ENCODE measurements at places on chromosomes 11 and 22.
A peak's percentile ranks its signal among the peaks of the same experiment; 100 is the strongest.

GRCh38 chr11:118200901-118201680 is 23.7 kb downstream of the JAML start:
- DNase-seq: peak; percentile 35

DNA sequence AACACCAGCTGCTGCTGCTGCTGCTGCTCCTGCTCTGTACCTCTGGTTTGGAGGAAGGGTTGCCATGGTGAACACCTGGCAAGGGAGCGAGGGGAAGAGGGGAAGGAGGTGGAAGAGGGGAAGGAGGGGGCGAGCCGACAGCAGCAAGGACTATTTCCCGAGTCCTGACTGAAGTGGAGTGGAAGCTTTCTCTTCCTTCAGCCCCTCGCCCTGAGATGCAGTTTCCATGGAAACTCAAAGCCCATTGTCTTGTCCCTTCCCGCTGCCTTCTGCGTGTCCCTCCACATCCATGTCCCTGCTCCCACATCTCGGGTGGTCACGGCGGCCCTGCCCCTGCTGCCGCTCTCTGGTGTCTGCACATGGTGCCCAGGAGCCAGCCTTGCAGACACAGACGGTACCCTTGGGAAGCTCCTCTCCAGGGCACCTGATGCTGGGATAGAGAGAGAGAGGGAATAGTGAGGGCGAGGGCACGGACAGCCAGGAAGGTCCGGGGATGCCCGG is 28.6 kb downstream of the FAM83F start:
- DNase-seq: no peak

DNA sequence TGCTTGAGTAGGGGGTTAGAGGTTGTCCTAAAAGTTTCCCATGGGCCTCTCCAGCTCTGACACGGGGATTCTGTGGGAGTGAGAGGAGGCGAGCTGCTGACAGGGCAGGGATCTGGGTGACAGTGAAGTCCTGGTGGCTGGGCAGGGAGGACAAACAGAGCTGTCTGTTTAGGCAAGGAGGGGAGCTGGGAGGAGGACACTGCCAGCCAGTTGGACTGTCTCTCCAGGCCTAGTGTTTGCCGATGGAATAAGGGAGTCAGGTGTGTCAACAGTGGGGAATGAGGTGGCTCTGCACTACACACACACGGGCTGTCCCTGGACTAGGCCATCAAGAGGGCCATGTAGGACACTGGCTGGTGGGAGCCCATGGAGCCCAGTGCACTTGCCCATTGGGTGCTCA is 20.6 kb upstream of the SYT7 start:
- no peak for DNase-seq

DNA sequence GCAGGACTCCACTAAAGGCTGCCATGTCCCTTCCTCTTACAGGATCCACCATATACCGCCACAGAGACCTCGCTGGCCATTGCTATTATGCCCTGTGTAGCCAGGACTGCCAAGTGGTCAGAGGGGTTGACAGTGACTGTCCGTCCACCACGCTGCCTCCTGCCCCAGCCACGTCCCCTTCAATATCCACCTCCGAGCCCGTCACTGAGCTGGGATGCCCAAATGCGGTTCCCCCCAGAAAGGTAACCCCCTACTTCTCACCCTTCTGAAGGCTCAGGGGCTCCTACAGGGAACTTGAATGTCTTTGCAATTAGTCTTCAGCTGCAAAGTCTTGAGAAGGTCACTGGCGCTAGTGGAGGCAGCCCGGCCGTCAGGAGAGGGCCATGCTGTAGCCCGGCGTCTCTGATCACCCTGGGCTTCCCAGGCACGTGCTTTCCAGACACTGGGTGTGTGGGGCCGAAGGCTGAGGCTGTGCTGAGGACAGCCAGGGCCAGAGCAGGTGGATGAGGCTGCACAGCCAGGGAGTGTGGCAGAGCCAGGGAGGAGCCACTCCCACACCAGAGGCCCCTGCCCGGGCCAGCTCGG is 30.0 kb upstream of the MUC5B start:
- DNase-seq: no peak

- no peak for DNase-seq
Observed at GRCh38 chr11:61659413-61660196, 20.6 kb upstream of the DAGLA start.

DNA sequence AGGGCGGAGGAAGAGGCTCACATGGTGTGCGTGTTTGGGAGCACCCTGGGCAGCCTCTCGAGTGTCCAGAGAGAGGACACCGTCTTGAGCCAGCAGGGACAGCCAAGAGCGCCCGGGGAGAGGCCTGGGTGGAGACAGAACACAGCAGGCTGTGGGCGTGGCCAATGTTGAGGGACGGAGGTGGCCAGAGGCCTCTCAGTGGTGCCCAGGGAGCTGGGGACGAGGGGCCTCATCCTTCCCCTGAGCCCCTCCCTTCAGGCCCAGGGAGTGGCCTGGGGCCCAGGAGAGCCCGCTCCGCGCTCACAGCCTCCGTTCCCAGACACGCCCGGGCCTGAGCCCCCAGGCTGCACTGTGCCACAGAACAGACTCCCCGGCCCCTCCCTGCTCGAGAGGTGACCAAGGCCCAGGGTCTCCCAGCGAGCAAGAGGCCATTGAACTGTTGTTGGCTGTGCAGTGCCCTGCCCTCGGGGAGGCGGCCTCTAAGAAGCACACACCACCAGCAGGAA is 48.4 kb downstream of the CDKN1C start:
- no peak for DNase-seq

- DNase-seq: no peak
Observed at GRCh38 chr11:94507485-94507884, 4.8 kb upstream of the C11orf97 start.

- no peak for DNase-seq
Observed at GRCh38 chr22:49826603-49827270, 936 bp downstream of the BRD1 start.

DNA sequence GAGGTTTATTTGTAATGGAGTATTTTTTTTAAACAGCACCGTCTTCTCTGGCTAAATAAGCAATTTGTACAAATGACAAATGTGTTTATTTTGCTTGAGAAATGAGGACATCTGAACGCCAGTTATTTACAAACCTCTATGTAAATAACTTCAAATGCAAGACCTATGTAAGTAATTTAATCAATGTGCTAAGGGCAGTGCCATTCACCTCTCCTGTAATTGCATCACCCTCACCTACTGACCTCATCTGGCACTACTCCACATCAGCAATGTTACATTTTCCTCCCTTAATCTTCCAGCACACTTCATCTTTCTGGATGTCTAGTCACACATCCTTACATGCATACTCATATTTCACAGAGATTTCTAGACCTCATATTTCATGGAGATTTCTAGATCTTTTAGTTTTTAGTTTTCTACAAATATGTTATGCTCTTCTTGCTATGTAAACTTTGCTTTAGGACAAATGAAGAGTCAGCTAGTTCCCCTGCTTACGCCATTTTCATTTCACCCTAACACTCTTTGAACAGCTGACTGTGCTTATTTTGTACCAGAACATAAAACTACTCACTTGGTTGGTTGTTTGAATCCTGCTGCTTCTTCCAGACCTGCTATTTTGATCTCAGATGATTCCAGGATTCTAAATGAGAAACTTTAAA is 238.6 kb downstream of the GRM5 start:
- no peak for DNase-seq

DNA sequence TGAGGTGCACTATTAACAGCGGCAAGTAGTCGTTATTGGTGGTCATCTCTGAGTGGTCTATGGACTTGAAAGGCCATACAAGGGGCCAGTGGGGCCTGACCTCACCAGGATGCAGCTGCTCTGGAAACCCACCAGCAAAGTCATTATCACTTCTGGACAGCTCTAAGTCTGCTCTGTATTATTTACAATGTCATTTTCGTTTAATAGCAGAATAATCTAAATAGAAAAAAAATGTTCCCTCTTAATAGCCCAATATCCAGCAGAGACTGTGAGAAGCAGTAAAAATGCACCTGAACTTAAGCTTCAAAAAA is 85.0 kb upstream of the EED start:
- DNase-seq: no peak

GRCh38 chr22:50325444-50326224 is 1.2 kb downstream of the DENND6B start:
- DNase-seq: no peak

GRCh38 chr11:44561275-44561805 is 4.1 kb upstream of the CD82 start:
- DNase-seq: no peak

GRCh38 chr11:11672789-11673188 is 51.0 kb upstream of the GALNT18 start:
- no peak for DNase-seq

DNA sequence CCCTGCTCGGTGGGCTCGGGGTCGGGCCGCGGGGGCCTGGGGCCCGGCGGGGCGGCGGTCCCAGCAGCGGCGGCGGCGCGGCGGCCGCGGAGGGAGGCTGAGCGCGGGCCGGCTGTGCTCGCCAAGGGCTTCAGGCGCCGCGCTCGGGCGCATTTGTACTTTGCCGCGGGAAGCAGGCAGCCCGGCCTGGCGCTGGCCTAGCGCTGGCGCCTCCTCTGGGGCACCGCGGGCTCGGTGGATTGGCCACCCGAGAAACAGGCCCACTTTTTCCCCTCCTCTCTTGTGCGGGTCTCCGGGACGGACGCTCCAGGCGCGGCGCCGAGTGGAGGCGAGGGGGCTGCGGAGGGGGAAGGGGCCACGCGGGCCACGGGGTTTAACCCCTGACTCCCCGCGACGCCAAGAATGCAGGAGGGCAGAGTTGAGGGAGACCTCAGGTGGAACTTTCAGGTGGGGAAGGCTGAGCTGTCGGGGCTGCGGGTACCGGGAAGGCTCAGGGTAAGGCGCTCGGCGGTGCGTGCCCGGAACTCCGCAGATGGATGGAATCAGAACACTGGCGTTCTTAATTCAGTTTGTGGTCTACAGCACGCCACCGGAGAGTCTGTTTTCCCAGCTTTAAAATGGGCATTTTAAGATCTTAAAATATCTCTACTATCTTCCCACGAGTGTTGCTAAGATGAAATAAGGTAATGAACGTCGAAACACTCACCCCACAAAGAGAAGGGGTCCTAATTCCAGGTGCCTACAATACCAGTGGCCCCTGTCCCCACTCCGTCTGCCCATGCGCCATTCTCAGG is at the start of gene CHRDL2:
Gene CHRDL2 (minus strand): TSS at position 126 of the 794 bp plus-strand sequence. CDS start 538 bp downstream, outside the sequence.
- no peak for DNase-seq

- no peak for DNase-seq
Observed at GRCh38 chr11:9646324-9646723, 17.6 kb upstream of the SWAP70 start.

DNA sequence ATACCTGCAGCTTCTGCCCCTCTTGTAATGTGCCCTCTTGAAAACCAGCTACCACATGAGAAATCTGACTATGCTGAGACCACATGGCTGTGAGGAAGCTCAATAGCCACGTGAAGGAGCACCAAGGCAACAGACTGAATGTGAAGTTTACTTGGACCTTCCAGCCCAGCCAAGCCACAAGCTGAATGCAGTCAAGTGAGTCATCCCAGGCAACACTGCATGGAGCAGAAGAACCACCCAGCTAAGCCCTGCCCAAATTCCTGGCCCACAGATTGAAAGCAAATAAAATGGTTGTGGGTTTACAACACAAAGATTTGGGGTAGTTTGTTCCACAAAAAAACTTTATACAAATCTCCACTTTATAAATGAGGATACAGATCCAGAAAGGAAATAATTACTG is 114.5 kb downstream of the TIMP3 start:
- DNase-seq: no peak
